Activated CD8-positive, alpha-beta memory T cell treated with anti-CD3 and anti-CD28 coated beads for 48 hours (primary cell): ENCODE measurements at places on chromosomes 3 and 15.

DNA sequence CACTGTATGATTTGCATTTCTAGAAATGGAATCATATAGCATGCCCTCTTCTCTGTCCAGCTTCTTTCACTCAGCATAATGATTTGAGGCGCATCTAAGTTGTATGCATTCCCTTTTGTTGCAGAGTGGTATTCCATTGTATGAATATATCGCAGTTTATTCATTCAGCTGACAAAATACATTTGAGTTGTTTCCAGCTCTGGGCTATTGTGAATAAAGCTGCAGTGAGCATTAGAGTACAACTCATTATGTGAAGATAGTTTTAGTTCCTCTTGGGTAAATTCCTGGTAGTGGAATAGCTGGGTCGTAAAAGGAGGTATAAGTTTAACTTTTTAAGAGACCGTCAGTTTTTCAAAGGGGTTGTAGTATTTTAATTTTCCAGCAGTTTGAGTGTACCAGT lies 38.5 kb upstream of the POLR2M start:
- no peak for DNase-seq

DNA sequence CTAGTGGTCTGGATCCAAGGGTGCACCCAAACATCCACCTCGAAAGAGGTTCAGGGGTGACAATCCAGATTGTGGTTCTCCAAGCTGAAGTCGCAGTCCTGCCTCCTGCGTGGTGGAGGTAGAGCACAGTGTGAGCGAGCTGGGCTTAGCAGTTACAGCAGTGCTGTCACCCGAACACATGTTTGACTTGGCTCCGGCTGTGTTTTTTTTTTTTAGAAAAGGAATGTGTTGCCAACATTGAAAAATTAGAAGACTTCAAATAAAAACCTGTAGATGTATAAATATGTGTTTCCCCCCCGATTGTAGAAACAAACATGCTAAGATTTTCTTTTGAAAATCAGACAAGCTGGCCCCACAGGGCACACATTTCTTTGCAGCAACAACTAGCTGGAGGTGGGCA lies 530.8 kb downstream of the SHQ1 start:
- no peak for DNase-seq

DNA sequence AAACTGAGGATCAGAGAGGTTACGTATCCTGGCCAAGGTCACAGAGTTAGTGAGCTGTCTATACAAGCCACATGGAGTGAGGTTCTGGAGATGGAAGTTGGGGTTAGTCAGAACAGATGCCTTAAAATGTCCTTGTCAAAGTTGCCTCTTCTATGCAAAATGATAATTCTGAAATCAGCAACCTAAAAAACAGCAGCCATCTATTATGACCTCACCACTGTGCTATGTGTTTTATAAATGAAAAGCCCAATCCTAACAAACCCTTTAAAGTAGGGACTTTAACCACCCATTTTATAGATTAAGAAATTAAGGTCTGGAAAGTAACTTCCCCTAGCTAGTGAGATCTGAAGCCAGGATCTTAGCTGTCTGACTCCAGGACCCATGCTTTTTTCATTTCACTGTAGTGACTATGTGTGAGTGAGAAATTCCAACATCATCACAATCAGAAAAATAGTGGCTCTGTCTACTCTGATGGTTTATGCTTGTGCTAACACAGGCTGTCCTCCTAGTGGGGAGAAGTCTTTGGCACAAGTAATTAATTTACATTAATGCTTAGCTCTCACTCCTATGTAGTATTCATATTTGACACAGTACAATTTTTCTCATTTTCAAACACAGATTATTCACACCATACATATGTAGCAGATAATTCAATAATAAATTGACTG lies 143.6 kb downstream of the ANO10 start:
- no peak for DNase-seq

GRCh38 chr3:33658991-33659848 lies 58.8 kb downstream of the CLASP2 start:
- no peak for DNase-seq

GRCh38 chr3:22012471-22012870 lies 261.5 kb upstream of the ZNF385D start:
- DNase-seq: no peak

DNA sequence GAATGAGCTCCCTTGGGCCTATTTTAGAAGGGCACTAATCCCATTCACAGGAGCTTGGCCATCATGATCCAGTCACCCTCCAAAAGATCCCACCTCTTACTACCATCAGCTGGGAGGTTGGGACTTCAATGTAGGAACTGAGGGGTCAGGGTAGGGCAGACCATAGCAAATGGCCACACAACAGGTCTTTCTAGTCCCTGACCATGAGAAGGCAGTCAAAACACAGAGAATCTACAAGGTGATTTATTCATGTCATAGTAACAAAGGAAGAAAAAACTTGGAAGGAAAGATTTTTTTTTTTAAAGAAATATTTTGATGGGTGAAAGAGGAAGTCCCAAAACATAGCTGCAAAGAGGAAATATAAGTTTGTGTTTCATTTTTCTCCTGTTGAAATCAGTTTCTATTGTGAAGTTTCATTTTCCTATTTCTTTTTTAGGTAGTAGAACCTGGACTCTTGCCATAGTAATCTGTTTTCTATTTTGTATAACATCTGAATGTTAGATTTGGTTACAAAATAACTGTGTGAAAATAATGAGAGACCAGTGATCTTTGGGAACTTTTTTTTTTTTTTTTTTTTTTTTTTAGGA lies 23.5 kb upstream of the TNFSF10 start:
- DNase-seq: no peak

GRCh38 chr3:124014366-124014942 lies 22.5 kb upstream of the ROPN1 start:
- DNase-seq: no peak

GRCh38 chr15:76575679-76576078 lies 239.1 kb downstream of the ISL2 start:
- no peak for DNase-seq

DNA sequence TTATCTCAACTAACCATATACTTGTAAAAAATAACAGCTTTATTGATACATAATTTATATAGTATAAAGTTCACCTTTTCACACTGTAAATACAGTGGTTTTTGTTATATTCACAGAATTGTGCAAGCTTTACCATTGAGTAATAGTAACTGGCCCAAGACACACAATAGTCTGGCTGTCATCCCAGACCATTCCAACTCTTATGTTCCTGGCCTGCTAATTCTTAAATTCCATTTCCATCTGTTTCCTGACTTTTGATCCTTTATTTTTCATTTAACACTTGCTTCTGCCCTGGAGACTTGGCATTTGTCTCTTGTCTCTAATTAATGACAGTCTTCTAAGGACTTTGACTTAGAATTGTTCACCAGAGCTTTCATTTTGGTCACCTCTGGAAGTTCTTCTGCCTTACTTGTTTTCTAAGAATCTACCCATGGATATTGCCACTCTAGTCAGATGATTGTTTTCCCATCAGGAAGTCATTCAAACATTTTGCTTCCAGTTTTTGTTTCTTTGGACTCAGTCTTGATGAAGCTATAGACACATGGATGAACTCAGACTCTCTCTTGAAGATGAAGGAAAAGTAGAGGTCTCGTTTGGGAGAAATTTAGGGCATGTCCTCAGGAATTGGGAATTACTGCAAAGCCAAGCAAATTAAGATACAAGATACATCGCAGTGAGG lies 27.2 kb upstream of the PLSCR4 start:
- no peak for DNase-seq

DNA sequence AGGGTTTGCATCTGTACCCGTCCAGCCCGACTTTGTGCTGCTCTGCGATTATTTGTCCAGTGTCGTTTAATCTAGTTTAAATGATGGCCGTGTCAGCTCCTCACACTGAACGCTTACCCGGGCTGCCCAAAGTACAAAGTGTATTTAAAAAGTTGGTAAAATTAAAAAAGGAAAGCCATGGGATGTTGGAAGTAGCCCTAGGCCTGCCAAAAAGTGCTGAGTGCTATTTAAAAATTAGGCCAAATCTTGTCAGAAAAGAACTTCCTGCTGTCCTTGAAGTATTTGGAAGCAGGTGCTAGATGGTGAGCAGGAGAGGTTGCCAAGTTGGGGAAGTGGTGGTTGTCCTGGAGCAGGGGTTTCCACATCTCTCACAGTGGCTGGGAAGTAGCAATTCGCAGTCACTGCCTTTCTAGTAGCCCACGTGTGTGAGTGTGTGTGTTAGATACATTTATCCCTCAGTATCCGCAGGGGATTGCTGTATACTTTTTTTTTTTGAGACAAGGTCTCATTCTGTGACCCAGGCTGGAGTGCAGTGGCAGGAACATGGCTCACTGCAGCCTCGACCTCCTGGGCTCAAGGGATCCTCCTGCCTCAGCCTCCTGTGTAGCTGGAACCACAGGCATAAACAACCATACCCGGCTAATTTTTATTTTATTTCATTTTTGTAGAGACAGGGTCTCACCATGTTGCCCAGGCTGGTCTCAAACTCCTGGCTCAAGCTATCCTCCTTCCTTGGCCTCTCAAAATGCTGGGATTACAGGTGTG lies 664 bp downstream of the PPCDC start:
- no peak for DNase-seq

DNA sequence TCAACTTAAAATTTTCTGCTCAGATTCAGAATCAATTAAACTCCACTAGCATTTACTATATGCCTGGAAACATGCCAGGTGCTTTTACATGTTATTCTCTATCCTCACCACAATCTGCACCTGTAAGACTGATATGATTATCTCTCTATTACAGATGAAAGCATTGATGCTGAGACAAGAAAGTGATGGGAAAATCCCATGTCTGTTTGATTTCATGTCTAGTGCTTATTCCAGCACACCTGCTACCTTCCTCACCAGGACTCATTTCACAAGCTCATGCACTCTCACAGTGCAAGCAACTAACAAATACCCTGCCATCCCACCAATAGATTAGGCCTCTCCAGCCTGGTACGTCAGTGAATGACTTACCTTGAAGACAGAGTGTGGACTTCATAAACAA lies 25.0 kb upstream of the BCL6 start:
- DNase-seq: no peak

GRCh38 chr15:68252925-68253534 lies 23.5 kb upstream of the CLN6 start:
- no peak for DNase-seq

- no peak for DNase-seq
Measured at GRCh38 chr3:33887478-33887877, 89.0 kb downstream of the PDCD6IP start.

- DNase-seq: no peak
Measured at GRCh38 chr3:131303848-131304247, 77.7 kb upstream of the NUDT16 start.

DNA sequence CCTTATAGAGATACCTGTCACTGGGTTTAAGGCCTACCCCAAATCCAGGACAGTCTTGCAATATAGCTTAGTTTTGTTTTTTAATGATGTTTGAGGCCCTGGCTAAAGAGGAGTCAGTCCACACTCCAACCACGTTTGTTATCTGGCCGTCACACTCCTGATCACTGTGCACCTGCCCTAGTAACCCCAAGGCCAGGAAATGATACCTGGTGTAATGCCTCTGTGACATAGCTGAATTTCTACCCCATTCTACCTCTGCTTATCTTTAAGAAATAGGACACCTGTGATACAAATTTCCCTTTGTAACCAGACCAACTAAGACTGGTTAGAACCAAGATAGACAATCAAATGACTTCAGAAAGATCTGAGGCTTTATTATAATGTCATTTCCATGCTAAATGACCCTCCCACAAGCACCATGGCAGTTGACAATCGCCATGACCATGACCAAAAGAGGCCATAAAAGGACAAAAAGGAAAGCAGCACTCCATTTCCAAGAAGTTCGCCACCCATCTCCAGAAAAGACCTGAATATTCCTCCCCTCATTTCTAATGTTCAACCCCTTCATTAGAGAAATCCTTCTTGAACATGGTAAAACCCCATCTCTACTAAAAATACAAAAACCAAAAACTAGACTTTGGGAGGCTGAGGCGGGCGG lies 4.8 kb upstream of the RTP3 start:
- no peak for DNase-seq

- no peak for DNase-seq
Measured at GRCh38 chr3:30124435-30125370, 481.7 kb upstream of the TGFBR2 start.

- no peak for DNase-seq
Measured at GRCh38 chr3:119395923-119396358, 67.5 kb downstream of the TMEM39A start.

DNA sequence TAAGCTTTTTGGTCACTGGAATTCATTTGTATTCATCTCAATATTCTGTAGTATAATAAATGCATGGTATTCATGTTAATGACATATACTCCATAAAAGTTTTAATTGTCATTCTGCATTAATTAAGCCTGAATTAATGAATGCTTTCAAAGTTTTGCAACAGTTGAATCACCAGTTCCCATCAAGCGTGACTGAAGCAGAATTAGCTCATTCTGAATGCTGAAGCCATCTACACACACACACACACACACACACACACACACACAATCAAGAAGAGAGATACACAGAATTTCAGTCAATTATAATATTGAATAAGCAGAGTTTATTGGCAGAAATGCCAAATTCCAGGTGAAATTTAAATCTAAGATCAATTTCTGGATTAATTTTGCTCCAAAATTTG lies 252.1 kb upstream of the KCNMB2 start:
- DNase-seq: no peak

DNA sequence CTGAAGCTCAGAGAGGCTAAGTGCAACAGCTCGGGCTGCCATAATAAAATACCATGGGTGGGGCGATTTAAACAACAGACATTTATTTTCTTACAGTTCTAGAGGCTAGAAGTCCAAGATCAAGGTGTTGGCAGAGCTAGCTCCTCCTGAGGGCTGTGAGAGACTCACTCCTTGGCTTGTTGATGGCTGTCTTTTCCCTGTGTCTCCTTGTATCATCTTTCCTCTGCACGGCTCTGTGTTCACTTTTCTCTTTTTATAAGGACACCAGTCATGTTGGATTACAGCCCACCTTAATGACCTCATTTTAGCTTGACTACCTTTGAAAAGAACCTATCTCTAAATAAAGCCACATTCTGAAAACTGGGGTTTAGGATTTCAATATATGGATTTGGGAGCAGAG lies 129.7 kb downstream of the RPL22L1 start:
- DNase-seq: no peak

DNA sequence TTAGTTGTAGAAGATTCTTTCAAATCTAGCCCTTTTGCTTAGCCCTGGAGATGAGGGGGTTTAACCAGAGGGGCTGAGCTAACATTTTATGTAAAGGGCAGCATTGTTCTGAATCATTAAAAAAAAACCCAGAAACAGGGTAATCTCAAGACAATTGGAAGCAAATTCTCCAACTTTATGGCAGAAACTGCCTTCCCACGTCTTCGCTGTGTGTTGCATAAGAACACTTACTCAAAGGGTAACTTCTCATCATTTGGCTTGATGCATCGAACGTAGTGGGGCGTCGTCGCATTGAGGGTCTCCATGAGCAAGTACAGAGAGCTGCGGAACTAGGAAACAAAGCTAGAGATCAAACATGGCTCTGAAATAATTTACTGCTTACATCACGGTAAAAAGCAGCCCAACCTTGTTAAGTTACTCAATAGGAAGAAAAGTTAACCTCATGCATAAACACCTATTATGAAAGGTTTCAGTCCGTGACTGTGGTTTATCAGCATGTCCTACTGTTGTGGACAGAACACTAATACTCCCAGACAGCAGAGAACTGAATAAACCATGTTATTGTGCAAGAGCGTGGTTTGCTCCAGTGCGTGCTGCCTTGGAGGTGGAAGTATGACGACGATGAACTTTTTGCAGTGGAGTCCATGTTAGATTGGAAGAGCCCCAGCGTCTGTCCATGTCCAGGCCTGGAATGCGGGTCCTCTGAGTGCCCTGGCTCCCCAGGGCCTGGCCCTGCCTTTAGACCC lies 48.7 kb downstream of the MYO5C start:
- DNase-seq: no peak

- no peak for DNase-seq
Measured at GRCh38 chr3:132456136-132456535, 38.8 kb downstream of the DNAJC13 start.
